HuH-7.5 (cell line): ENCODE measurements at places on chromosomes 12 and 14.

- no peak for DNase-seq
Observed at GRCh38 chr12:57224973-57225679, 4.4 kb upstream of the SHMT2 start.

DNA sequence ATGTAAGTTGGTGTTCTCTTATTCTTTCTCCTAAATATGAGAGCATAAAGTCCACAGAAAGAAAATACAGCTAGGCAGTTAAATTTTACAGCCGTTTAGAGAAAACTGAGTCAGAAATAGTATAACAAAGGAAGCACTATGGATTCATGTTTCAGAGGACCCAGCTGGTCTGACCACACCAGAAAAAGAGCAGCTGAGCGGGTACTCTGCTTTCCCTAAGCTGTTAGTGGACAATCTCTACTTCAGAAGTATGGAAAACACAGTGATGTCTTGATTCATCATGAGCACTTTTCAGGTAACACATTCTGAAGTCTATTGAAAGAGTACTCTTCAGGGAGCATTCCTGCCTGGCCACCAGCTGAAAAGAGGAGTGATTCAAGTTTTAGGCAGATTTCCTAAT is 12.4 kb downstream of the PPM1H start:
- DNase-seq = no peak

- no peak for DNase-seq
Observed at GRCh38 chr14:84403585-84403984, 1126.4 kb upstream of the FLRT2 start.

DNA sequence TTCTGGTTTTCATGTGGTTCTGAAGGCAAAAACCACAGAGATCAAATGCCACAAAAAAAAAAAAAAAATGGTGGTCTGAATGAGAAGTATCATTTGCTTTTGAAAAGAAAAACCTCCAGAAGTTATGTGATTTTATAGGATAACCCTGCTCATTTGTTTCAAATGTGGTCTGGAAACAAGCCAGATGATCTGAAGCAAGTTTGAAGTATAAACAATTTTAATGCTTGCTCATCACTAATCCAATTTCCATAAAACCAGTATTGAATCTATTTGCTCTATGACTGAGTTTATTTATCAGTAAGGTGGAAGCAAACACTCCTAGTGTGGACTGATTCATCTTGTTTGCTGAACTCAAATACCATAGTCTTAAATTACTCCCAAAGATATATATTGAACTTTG is 407.3 kb upstream of the FLRT2 start:
- no peak for DNase-seq

DNA sequence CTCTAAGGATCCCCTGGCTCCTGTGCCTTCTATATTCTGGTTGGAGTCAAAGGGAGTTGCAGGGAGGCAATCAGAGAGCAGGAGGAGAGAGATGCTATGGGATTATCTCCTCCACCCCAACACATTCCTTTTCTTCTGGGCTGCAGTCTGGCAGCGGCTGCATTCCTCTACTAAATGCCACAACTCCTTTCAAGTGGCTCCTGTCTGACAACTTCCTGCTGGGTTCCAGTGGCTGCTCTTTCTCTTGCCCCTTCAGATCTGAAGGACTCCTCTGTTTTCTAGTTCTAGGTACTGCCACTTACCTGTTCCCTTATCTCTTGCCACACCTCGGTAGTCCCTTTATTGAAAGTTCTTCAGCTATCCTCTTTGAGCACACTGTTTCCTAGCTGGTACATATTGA is 425.0 kb downstream of the SNAPC1 start:
- DNase-seq = no peak

- DNase-seq = no peak
Observed at GRCh38 chr12:46351886-46352650, 20.5 kb downstream of the SLC38A2 start.

DNA sequence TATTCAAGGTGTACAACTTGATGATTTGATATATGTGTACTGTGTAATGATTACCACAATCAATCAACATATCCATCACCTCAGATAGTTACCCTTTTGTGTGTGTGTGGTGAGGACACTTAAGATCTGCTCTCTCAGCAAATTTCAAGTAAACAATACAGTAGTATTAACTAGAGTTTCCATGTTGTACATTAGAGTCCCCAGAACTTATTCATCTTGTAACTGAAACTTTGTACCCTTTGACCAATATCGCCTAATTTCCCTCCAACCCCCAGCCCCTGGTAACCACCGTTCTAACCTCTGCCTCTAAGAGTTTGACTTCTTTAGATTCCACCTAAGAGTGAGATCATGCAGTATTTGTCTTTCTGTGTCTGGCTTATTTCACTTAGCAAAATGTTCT is 12.1 kb downstream of the ADCK1 start:
- no peak for DNase-seq

DNA sequence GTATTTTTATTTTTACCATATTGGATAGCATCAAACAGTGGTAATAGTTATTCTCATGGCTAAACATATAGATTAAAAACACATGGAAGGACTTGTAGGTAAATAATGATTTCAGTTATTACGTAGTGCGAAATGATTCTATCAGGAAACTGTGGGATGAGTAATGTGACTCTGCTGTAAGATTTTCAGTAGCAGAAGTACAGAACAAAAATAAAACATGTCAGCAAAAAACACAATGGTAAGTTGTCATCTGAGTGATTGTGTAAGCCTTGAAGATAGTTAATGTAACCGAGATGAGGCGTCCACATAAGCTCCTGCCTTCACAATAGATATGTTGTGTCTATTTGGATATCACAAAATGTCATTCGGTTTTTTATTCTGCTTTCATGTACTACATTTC is 99.8 kb downstream of the BORCS5 start:
- DNase-seq = no peak

- DNase-seq = no peak
Observed at GRCh38 chr14:89457007-89457406, 40.0 kb upstream of the FOXN3 start.

GRCh38 chr14:102772781-102773570 is 4.3 kb upstream of the TRAF3 start:
- no peak for DNase-seq

- DNase-seq = no peak
Observed at GRCh38 chr12:2169940-2170339, 117.2 kb downstream of the CACNA1C start.

DNA sequence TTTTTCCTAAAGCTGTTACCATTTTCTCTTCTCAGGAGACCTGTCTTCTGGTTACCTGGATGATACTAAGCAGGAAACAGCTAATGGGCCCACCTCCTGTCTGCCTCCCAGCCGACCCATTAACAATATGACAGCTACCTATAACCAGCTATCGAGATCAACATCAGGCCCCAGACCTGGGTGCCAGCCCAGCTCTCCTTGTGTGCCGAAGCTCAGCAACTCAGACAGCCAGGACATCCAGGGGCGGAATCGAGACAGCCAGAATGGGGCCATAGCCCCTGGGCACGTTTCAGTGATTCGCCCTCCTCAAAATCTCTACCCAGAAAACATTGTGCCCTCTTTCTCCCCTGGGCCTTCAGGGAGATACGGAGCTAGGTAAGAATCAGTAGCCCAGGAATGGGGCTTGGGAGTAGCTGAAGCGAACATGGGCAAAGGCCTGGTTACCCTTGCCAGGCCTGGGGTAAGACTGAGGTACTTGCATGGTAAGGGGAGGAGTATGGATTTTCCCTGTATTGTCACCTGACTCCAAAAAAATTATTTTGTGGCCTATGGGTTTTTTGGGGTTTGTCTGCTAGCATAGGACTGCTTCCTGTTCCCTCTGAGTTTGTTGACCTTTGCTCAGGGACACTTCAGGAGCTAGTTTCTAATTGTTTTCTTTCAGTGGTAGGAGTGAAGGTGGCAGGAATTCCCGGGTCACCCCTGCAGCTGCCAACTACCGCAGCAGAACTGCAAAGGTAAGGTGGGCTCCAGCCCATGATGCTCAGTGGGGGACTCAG is 26.6 kb downstream of the TRAFD1 start:
- no peak for DNase-seq

- DNase-seq = no peak
Observed at GRCh38 chr12:288687-289086, 26.1 kb upstream of the SLC6A13 start.

DNA sequence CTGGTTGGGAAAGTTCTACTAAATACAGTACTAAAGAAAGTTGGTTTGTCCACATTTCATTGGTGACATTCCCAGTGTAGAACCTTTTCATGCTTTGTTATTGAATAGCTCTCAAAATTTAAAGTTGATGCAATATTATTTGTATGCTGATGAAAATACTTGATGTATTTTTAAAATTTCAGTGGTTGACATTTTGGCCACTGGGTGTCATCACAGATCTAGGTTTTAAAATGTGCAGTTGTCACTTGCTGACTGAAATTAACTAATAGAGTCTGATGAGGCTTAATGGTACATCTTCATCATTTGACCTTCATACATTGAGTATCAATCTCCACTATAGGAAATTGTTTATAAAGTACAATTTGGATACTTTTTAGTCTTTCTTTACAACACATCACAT is 37.1 kb downstream of the CMAS start:
- no peak for DNase-seq

- DNase-seq = no peak
Observed at GRCh38 chr14:86334355-86334754, 804.4 kb downstream of the FLRT2 start.

DNA sequence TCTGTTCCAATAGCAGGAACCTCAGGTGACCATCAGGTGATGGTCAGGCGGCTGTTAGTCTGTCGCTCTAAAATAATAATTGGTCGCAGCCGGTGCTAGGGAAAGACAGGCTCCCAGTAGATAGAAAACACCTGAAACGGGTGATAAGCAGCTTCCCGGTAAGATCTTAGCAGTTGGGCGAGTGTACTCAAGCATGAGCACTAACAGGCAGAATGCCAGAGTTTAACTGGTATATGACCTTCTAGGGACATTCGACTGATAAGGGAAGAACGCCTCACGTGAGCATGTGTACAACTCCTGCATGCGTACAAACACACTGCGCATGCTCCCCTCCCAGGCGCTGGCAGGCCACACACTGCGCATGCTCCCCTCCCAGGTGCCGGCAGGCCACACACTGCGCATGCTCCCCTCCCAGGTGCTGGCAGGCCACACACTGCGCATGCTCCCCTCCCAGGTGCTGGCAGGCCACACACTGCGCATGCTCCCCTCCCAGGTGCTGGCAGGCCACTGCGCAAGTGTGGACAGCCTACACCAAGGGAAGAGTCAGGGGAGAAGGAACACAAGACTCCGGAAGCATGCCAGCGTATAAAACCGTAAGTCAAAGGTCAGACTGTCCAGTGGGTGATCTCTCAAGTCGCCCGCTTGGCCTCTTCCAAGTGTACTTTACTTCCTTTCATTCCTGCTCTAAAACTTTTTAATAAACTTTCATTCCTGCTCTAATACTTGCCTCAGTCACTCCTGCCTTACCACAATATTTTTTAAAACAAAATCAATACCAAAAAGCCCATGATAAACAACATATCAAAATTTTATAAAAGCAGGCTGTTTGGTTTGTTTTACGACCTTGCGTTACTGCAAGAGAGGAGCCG is 24.5 kb downstream of the GPRC5D start:
- DNase-seq = peak; percentile 72

- no peak for DNase-seq
Observed at GRCh38 chr14:67815573-67816225, 691 bp downstream of the ZFYVE26 start.

GRCh38 chr12:30631740-30632139 is 63.9 kb downstream of the IPO8 start:
- DNase-seq = no peak

DNA sequence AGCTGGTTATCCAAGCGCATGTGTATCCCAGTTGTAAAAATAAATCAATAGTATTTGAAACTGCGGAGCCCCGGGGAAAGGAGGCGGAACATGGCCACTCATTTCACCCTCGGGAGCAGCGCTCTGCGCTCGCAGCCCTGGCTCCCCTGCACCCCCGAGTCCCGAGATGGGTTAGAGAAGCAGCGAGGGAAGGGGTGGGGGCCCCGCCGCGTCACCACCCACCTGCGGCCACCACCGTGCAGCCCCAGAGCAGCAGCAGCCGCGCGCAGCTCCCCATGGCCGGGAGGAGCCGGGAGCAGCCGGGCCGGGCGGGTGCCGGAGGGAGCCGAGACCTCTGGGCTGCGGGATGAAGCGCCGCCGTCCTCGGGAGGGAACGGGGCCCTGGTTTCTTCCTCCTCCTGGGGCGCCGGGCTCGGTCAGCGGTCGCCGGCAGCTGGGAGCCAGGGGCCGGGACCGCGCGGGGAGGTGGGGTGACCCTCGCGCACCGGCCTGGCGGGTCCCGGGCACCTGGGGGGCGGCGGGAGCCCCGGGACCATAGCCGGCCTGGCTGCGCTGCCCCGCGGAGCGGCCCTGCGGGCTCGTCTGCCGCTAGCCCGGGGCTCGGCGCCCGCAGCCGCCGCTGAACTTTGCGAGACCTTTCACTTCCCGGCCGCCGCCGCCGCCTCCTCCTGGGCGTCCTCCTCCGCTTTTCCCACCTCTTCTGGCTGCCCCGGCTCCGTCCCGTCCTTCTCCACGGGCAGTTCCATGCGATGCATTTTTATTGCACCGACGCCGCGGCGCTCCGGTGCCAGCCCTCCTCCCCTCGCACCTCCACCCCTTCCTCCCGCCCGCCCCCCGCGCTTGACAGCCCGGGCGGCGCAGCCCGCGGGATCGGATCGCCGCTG is at the start of gene NTN4:
Gene NTN4 (minus strand): TSS at position 732 of the 884 bp plus-strand sequence. CDS start 455 bp downstream, at position 277.
- DNase-seq = peak; percentile 42

- DNase-seq = no peak
Observed at GRCh38 chr12:48901278-48901677, 24.0 kb downstream of the FKBP11 start.

DNA sequence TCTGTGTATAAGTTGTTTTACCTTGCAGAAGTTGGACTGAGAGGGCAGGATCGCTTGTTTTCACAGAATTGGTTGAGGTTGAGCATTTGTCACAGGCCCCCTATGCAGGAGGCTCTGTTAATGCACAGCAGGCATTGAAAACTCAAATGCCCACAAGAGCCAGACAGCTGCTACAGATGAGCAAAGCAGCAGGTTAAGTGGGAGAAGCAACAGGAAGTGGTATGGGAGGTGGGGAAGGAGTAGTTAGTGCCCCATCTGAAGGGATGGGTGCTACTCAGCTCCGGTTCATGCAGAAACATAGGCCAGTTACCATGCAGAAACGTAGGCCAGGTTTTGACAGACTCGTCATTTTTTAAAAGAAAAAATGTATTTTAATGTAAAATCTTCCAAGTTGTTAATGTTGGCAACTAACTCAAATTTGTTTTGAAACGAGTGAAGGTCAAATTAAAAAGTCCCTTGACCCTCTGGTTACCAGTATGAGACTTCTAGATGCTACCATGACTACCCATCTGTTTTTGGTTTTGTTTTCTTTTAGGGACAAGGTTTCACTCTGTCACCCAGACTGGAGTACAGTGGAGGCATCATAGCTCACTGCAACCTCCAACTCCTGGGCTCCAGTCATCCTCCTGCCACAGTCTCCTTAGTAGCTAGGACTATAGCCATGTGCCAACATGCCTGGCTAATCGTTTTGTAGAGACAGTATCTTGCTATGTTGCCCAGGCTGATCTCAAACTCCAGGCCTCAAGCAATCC is 84.7 kb upstream of the FRMD6 start:
- DNase-seq = no peak

DNA sequence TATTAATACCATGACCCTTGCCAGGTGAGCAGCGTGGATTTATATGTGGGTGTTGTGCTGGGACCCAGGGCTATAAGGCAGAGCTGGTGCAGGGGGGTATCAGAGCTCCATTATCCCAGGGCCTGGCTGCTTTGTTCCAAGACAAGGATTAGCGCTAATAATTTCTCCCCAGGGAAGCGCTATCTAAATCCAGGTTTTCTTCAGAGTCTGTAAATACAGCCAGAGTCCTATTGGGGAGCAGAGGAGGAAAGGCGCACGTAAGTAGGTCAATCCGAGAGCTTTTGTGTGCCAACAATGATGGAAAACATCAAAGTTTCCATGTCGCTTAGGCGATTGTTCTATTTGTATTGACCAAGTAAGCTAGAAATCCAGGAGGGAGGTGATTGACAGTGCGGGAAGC is 1009.7 kb downstream of the VRK1 start:
- no peak for DNase-seq
